ENCODE measurements at places on chromosomes 6 and 20. TPM values are rescaled to one million over a fixed set of nuclear protein-coding genes. Genes with fewer than 3 reads are reported as not detected.

Gene UST
- total RNA-seq: 13.0 TPM

Gene LINC00237
- not detected for total RNA-seq

Gene CTCFL
- not detected for total RNA-seq

Gene KHDC1L
- not detected for total RNA-seq

Gene LTB
- total RNA-seq: 0.17 TPM

Gene PLA2G7
- 3.0 TPM for total RNA-seq

Gene ASIP
- not detected for total RNA-seq

Gene CLVS2
- not detected for total RNA-seq

Gene SNX3
- 116 TPM for total RNA-seq

Gene PAK5
- total RNA-seq: not detected

Gene ADGRF4
- total RNA-seq: 1.3 TPM

Gene CRNKL1
- total RNA-seq: 15.7 TPM

Gene SLC18B1
- total RNA-seq: 16.2 TPM

Gene DPPA5
- not detected for total RNA-seq

Gene CDH4
- 11.7 TPM for total RNA-seq

Gene SLC32A1
- not detected for total RNA-seq

Gene MOG
- total RNA-seq: not detected

Data from mammary epithelial cell (primary cell).